ENCODE measurements at places on chromosomes 1 and 21.
A peak's percentile ranks its signal among the peaks of the same experiment; 100 is the strongest.

- no peak for DNase-seq
Measured at GRCh38 chr1:54851936-54852524, 35.0 kb downstream of the DHCR24 start.

- peak; percentile 69 for DNase-seq
Measured at GRCh38 chr1:54499360-54500106, 48.5 kb upstream of the ACOT11 start.

DNA sequence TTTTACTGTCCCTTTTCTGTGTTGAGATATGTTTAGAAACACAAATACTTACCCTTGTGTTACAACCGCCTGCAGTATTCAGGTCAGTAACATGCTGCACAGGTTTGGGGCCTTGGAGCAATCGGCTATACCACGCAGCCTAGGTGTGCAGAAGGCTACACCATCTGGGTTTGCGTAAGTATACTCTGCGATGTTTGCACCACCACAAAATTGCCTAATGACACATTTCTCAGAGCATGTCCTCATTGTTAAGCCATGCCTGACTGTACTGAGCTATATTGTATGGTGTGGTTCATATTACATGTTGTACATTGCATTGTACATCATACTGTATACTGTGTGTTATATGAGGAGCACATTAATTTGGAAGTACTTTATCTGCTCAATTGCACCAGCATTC, 247.4 kb downstream of the RHOU start:
- DNase-seq: no peak

DNA sequence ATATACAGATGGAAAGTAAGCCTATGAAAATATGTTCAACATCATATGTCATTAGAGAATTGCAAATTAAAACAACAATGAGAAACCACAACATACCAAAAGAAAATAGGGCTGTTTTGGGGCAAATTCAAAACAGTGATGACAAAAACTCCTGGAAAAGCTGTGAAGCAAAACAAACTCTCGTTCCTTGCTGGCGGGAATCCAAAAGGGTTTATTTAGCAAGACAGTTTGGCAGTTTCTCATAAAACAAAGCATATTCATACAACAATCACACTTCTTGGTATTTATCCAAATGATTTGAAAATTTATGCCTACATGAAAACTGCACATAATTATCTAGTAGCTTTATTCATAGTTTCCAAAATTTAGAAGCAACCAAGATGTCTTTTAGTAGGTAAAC, 44.4 kb downstream of the COL11A1 start:
- DNase-seq: no peak

DNA sequence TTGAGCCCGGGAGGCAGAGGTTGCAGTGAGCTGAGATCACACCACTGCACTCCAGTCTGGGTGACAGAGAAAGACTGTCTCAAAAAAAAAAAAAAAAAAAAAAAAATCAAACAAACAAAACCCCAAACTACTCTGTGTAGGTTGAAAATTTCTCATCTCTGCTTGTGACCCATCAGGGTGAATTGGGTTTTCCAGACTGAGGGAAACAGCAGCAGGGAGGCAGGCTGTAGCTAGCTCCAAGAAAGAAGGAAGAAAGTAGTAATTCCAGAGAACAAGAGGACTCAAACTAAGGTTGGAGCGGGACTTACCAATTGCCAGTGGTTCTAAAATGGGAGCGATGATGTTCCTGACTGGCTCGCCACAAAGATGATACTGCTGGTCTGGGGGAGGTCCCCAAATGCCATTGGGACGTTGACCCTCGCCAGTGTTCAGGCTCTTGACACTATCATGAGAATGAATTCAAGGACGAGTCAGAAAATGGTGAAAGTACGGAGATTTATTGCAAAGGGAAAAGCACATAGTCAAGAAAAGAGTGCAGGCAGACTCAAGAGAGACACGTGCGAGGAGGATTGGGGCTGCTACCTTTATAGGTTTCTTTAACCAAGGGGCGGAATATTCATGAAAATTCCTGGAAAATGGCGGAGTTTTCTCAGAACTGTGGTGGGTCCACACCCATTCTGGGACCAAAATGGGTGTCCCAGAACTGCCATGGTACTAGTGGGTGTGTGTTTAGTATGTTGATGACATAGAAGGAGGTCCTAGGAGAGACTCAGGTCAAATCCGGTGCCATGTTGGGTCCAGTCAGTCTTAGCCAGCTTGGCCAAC, 13.4 kb downstream of the AADACL4 start:
- DNase-seq: no peak

DNA sequence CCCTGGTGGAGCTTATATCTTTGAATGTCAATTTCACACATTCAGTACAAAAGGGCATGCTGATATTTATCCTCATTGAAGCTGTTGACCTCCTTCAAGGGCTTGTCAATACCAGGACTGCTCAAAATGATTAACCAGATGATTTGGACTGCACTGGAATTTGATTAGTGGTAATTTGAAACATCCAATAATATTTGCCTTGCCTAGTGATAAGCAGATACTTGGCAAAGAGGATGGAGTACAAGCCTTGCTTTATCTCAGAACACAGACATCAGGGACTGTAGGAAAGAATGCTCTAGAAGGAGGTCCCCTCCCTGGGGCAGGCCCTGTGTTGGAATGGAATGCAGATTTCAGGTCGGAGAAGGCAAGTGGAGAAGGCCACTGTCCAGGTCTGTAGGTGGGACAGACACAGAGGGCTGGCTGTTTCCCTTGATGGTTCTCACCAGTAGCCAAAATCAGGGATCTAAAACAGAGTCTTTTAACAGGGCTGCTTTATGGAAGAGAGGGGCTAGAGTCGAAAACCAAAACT, 64.8 kb upstream of the ZNF648 start:
- no peak for DNase-seq

- DNase-seq: no peak
Measured at GRCh38 chr1:3924186-3924824, 24.2 kb upstream of the C1orf174 start.

GRCh38 chr1:168903237-168903830, 174.3 kb upstream of the DPT start:
- DNase-seq: no peak

- DNase-seq: no peak
Measured at GRCh38 chr1:58839846-58840835, 56.3 kb upstream of the JUN start.

DNA sequence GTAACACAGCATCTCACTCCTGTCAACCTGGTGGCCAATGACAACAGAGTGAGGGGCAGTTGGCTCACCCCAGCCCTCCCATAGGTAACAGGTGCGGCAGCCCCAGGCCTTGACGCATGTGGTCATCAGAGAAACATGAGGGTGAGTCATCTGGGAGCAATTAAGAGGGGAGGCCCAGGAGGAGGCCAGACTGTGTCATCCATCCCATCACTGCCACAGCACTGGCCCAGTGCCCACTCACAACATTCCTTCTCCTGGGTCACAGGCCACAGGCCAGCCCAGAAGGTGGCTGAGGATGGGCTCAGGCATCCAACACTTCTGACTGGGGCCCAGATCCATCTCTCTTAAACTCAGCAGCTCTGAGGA, 17.1 kb downstream of the TEX35 start:
- no peak for DNase-seq

DNA sequence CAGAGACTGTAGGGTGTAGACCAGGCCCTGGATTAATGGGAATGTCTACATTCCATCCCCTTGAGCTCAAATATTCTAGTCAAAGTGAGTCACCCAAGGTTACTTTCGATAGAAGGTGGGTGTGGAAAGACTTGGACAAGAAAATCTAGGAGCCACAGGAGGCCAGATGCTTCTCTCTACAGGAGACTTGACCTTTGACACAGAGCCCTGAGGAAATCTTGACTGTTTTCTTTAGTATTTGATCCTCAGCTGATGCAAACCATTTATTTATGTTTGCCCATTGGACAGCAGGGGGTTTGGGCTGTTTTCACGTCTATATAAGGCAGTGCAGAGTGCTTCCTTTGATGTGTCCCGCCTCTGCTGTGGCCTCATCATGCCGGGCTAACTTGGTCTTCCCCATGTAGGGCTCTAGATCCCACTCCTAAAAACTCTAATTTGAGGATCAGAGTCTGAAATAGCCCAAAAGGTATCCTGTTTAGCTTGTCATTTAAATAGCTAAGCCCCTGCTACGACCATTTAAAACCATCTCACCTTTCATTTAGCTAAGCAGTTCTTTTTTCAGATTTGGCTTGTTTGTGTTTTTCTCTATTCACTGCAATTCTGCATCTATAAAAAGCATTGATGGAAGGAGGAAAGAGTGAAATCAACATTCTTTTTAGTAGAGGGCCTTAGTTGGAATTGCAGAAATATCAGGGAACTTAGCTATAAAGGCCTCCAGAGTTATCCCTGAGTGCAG, 15.5 kb upstream of the MAP3K7CL start:
- no peak for DNase-seq

GRCh38 chr1:36709869-36710481, 227.3 kb upstream of the CSF3R start:
- DNase-seq: peak; percentile 45

DNA sequence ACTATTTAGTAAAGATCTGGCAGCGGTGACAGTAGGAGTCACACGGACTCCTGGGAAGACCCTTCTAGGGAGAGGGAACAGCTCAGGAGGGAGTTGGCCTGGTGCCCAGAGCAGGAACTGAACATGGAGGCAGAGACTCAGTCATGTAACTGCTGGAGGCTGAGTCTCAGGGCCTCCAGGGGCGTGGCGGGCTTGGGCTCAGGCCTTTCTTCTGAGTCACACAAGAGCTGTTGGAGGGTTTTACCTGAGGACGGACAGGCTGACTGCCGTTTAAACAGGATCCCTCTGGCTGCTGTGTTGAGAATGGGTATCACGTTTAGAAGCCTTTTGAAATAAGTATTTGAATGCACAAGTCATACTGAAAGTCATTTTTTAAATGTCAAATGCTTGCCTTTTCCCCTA, 7.2 kb upstream of the ETS2 start:
- DNase-seq: no peak

DNA sequence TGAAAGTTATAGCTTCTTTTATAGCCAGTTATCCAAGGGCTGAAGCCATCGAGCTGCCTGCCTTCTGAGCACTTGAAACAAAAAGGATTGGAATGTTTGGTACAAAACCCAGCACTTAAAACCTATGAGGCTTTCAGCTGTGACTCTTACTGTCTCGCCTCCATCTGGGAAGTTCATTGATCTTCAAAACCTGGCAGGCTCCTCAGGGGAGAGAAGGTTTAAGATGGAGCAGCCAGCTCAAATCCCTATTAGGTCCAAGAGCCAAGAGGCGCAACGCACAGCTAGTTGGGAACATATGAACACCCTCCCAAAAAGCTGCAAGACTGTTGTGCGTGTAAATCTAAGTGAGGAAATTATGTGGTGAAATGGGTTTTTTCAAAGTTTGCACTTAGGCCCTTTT, 33.4 kb downstream of the BACE2 start:
- DNase-seq: no peak

DNA sequence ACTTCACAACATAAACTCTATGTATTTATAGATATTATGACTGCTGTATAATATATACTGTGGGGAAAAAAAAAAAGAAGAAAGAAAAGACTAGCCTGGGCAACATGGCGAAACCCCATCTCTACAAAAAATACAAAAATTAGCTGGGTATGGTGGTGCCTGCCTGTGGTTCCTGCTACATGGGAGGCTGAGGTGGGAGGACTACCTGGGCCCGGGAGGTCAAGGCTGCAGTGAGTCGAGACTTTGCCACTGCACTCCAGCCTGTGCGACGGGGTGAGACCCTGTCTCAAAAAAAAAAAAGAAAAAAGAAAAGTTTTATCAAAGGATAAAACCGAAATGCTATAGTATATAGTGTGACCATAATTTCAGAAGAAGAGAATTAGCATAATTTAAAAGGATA, 2.7 kb downstream of the EXOC8 start:
- DNase-seq: no peak

Data from glutamatergic neuron (in vitro differentiated cells).